M059J (cell line): ENCODE measurements at places on chromosomes 7 and 10.

- DNase-seq = no peak
Measured at GRCh38 chr7:18096087-18096486, 68.4 kb upstream of the PRPS1L1 start.

DNA sequence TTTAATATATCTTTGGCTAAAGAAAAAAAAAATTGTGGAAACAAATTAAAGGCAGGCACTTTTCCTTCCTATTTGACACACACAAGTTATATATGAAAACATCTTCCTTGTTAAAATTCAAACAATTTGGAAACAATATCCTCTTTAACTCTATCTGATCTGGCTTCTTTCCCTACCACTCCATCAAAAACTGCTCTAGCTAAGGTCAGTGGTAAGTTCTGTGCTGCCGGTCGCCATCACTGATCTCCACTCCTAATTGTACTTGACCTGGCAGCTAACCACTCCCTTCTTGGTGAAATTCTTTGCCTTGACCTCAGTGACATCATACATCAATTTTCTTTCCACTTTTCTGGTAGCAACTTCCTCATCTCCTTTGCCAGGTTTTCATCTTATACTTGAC lies 47.9 kb upstream of the MRLN start:
- DNase-seq = no peak

DNA sequence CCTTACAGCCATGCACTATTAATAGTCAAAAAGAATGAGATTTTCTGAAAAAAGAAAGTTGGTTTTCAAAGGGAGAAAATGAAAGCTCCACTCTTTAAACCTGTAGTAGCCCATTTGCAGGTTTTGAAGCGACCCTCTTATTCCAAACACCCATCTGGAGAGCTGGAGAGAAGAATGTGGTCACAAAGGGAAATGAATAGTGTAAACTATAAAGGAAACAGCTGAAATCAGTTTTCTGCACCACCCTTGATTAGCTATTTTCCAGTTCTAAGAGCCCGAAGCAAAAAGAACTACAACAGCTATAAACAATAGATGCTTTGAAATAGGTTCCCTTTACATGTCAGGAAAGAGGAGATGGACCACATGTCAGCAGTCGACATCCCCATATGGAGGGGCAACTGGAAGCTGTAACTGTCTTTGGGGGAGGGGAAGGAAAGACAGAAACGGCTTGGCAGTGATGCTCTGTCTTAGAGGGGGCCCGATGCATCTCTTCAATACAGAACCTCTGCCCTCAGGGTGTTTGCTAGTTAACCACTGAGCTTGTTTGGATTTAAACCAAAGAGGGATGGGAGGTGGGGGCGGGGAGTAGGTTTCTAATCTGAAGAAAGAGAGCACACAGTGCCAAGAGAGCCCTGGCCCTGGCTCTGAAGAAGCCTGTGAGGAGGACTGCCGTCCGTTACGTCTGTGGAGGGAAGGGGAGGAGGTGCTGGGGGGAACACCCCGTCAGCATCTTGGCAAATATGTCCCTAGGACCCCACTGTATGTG lies 55.3 kb downstream of the CPVL start:
- DNase-seq = peak; percentile 59

DNA sequence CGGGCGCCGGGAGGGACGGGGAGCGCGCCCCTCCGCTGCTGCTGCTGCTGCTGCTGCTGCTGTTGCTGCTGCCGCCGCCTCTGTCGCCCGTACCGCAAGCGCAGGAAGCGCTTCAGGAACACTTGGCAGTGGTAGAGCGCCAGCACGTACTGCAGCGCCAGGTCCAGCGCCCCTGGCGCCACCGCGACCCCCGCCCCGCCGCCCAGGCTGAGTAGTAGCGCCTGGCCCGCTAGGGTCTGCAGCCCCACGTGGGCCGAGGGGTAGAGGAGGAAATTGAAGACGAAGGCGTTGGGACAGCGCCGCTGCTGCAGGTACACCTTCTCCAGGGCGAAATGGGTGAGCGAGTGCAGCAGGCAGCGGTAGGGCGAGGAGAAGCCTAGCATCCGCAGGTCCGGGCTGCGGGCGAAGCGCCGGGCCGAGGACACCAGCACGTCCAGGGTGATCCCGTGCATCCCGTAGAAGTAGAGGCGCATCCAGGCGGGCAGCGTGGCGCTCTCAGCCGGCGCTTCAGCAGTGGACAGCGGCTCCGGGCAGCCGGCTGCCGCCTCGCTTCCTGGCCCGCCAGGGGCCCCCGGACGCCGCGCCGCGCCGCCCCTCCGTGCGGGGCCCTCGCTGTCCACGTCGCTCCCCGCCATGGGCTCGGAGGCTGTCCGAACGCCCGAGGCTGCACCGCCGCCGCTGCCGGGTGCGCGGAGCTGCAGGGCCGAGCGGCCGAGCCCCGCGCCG lies at the start of gene TMEM229A:
Gene TMEM229A (minus strand): TSS at position 699 of the 726 bp plus-strand sequence. CDS start 64 bp downstream, at position 635.
- DNase-seq = peak; percentile 42

GRCh38 chr10:58439632-58440364 lies 54.6 kb downstream of the TFAM start:
- DNase-seq = no peak

DNA sequence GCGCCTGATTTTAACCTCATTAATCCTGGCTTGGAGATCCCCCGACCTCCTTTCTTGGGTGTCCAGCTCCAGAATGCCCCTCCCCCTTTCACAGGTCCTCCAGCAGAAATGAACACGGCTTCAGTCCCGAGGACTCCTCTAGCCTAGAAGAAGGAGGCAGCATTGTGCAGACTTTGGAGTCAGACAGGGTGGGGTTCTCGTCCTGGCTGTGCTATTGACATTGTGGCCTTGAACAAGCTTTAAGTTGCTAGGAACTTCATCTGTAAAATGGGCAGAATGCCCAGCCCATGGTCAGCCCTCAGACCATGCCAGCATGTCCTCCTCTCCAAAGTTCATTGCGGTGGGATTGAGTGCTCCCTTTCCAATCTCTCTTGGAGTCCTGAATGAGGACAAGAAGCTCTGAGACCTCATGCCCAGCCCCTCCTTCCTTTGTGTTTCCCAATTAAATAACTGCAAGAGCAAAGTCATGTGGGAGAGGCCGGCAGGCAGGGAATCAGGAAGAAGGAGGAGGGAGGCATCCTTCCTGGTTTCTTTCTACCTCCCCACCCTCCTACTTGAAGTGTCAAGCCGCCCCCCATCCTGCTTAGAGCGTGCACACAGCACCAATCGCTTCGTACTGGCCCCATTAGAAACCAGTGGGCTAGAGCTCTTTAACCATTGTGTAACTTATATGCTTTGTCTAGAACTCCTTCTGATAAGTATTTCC lies 86.4 kb downstream of the RBM20 start:
- no peak for DNase-seq
